ENCODE measurements at places on chromosomes 7 and 10.

DNA sequence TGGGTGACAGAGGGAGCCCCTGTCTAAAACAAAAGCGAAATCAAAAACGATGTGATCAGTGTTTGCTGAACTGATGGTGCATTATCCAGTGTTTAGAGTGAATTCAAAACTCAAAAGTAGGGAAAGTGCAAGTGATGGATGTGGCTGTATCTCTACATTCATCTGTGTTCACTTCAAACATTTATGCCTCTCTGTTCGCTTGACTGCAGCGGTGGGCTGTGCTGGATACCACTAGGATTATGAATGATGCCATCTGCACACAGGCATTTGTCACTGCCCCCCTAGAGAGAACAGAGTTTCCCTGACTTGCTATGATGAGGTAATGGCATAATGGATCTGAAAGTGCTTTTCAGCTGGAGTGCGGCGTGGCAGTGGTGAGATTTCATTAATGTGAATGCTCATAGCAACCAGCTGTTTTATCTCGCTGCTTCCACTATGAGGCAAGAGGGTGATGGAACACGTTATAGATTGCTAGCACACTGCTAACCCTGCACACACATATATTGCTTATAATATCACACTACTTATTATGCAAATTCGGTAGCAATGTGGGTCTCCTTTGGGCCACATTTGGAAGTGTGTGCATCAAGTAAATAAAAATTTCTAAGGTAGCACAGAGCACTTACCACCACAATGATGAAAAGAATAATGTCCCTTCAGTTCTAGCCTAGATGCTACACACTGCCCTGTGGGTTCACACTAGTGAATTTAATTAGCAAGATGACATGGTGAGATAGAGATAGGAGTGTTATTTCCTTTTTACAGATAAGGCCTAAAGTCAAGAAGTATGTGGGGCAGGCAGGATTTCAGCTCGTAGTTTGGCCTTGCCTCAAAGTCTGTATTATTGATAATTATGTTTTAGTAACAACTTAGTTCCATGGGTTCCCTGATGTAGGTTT lies 164.7 kb downstream of the CAMK1D start:
- no peak for DNase-seq

GRCh38 chr7:88344956-88345832 lies 38.5 kb upstream of the STEAP4 start:
- no peak for DNase-seq

DNA sequence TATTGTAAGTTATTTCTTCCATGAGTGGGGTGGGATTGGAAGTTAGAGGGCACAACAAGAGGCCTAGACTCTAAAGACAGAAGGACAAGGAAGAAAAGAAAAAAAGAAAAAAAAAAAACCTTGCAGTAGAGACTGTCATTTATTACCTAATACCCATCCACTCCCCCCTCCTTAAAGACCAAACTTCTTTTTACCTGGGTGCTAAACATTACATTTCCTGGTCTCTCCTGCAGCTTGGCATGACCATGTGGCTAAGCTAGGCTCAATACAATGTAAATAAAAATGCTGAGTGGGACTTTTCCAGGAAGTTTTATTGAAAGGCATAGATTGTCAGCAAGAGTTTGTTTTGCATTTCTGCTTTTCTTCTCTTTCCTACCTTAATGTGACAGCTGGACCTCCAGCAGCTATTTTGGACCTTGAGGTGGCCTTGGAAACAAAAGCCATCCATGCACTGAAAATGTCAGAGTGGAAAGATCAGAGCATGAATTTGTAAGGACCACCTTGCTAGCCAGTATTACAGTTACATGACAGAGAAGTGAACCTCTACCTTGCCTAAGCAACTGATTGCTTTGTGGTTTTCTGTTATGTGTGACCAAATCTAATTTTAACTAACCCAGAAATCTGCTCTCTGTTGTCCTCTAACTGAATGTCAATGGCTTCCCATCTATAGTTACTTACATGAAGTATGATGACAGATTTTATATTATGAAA lies 81.3 kb upstream of the SFMBT2 start:
- no peak for DNase-seq

DNA sequence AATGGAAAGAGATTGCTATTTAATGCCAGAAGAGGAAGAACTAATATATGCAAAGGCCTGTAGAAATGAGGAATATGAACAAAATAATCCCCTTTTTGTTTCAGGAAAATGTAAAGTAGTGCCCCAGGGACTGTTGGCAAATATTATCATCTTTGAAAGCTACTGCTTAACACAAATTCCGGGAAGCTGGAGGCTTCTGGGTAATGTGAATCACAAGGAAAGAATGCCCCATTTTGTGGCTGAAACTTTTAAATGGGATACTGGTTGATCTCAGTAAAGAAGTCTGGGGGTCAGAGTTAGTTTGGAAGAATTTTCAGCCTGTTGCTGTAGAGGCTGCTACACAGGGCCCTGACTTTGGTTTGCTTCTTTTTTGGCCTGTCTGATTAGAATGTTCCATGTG lies 141.0 kb downstream of the PTEN start:
- no peak for DNase-seq

- DNase-seq: no peak
These were observed 19.2 kb downstream of the ZNF107 start for GRCh38 chr7:64685091-64685490.

DNA sequence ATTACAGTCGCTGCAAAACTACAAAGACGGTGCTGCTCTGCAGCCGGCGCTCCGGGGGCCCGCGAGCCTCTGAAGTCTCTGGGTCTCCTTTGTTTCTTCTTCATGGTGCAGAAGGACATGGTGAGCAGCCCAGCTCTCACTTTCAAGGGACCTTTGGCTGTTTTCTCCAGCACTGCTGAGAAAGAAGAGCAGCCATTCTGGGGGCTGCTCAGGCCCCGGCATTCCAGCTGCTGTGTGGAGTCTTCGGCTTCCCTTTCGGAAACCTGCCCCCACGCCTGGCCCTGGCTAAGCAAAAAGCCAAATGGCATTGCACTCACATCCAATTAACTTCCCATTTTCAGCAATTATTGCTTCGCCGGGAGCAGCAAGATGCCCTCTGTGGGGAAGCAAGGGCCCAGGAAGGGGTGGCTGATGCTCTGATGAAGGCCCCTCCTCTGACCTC lies 555.7 kb downstream of the PTPRN2 start:
- DNase-seq: no peak
